ENCODE measurements at places on chromosomes 11 and 22.

DNA sequence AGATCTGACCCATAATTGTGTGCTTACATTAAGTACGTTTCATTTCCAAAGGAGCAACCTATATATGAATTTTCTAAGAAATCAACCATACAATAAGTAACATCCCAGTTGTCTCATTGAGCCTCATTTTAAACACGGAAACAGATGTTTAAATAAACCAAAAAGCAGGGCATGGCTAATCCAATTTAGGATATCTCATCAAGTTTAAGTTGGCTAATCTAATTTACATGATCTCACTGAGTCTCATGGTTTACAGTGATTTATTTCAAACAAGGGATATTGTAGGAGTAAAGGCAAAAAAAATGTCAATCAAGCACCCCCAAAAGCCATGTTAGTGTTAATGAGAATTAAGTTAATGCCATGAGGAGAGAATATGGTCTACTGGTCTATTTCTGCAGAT, 499.8 kb upstream of the CCDC90B start:
- DNase-seq, result no peak

GRCh38 chr11:117410861-117411710, 83.4 kb downstream of the CEP164 start:
- no peak for DNase-seq

DNA sequence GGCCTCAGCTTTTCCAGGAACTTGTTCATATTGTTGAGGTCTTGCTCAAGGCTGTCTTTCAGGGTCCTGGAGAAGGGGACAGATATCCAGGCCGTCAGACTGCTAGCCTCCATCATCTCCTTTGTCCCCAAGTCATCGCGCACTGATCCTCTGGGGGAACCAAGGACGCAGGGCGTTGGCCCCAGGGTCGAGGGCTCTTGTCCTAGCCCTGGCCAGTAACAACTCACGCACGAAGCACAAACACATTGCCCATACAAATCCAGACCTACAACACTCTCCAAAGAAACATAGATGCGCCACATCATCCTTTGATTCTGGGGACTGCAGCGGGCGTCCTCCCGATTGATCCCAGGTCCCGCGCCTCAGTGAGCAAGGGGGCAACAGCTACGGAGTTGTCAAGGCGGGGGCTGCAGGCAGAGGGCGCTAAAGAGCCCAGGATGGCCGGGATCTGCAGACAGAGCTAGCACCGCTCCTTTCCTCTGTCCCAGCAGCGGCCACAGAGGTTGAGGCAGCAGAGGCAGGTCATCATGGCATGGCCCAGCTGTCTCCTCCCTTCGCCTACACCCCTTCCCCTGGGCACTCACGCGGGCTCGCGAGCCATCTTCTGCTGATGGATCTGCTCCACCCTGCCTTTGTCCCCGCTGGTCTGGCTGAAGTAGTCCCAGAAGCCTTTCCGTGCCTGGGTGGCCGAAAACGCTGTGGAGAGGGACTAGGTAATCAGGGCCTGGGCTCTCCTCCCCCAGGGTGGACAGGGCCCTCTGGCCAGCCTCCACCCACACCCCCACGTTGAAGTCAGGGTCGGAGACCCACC, 472 bp downstream of the APOA5 start:
- DNase-seq, result peak; percentile 92

DNA sequence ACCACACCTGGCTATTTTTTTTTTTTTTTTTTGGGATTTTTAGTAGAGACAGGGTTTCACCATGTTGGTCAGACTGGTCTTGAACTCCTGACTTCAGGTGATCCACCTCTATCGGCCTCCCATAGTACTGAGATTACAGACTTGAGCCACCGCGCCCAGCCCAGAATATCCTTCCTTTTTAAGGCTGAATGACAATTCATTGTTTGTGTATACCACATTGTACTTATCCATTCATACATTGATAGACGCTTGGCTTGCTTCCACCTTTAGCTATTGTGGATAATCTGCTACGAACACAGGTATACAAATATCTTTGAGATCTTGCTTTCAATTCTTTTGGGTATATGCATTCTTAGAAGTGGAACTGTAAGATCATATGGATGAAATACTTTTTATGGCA, 10.8 kb upstream of the RASSF10 start:
- no peak for DNase-seq

DNA sequence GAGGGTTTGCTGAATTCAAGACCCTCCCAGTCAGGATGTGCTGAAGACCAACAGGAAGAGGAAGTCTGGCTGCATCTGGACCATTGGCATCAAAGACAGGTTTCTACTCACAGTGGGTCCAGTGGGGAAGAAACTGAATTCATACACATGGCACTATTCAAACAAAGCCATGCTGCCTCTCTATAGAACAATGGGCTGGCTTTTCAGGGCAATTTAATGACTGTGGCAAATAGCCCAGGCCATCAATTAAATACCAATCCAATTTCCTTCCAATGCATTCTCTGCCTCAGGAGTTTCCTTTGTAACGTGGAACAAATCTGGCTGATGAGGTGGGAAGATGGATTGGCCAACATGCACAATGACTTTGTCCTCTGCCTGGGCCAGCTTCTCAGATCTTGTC, 98.6 kb downstream of the SEZ6L start:
- DNase-seq, result no peak

GRCh38 chr11:27018902-27019529, 21.6 kb upstream of the BBOX1 start:
- DNase-seq, result no peak

DNA sequence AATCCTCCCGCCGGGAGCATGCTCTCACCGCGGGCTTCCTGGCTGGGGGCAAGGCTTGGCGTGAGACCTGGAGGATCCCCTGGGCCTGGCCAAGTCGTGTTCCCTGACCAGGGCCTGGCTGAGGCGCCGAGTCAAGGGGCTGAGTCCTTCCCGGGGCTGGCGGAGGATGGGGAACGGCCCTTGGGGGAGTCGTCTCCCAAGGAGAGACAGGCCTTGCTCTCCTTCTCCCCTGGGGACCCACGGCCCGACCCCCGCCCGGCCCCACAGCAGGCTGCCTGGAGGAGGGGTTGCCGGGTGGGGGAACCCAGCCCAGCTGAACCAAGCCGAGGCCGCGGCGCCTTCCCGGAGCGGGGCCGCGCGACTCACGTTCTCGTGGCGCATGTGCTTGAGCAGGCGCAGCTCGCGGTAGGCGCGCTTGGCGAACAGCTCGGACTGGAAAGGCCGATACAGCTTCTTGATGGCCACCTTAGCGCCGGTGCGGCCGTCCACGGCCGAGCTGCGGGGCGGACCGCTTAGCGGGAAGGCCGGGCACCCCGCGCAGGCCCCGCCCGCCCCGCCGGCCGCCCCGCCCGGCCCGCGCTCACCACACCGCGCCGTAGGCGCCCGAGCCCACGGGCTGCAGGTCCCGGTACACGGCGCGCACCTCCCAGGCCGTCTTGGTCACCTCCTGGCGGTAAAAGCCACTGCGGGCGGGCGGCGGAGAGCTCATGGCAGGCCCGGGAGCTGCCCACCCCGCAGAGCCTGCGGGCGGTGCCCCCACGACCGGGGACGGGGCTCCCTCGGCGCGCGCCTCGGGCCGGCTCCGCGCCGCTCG, 475 bp downstream of the MAPK12 start:
- DNase-seq, result peak; percentile 91

GRCh38 chr11:63020671-63021291, 5.1 kb upstream of the SLC22A8 start:
- DNase-seq, result peak; percentile 60

DNA sequence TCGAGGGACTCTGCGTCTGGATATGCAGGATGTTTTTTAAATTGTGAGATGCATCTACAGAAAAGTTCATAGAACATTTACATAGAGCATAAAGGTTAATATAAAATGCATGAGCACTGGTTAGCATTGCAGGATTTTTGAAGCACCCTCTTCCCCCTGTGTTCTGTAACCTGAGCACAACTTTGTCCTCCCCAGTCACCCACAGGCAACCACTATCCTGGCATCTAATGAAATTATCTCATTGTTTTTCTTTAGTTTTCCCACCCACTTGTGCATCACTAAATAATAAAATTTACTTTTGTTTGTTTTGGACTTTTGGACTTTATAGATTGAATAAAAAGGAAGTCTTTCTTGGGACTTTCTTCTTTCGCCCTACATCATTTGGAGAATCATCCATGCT, 10.0 kb upstream of the NNMT start:
- DNase-seq, result no peak

GRCh38 chr11:27907091-27907490, 200.9 kb downstream of the KIF18A start:
- DNase-seq, result no peak

DNA sequence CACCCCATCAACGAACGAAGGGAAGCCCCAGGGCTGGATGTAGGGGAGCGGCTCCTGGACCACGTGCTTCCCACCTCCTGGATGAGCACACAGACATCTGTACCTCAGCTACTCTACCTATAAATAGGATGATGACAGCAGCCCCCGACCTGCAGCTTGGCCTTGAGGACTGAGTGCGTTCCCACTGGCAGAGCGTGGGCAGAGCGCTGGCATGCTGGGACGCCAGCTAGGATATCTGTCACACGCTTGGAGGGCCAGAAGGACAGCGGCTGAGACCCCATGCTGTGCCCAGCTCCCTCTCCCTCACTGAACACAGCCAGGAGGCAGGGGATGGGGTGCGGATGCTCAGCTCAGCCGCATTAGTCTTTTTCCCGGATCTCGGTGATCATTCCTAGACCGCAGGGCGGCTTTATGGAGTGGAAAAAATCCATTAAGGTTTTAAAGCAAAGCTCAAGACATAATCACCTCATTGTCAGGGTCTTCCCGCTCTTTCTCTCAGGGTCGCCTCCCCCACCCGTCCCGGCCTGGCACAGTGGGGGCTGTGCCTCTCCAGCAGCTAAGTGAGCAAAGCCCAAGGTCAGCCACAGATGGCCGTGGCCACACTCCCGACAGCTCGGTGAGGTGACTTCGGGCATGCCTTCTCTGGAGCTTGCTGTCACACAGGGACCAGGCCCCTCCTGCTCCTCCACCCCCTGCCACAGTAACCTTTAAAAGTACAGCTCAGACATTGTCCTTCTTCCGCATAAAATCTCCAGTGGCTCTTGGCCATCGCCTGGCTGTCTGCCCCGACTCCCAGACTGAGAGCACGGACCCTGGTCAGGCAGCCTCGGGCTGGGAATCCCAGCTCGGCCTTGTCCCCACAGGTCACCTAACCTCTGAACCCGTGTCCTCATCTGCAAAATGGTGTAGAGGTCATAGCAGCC, 69.6 kb upstream of the SHISAL1 start:
- no peak for DNase-seq

DNA sequence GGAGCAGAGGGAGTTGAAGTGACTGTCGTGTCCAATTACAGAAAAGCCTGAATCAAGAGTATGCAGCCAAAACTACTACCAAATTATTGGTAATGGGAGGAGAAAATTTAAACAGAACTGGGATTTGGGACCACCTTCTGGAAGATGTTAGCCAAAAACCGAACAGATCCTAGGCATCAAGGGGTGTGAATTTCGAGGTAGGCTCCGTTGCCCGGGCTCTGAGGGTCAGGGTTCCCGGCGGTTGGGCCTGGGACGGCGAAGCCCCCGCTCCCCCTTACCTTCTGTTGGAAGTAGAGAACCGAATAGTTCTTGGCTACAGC, 313 bp downstream of the PRCP start:
- no peak for DNase-seq

DNA sequence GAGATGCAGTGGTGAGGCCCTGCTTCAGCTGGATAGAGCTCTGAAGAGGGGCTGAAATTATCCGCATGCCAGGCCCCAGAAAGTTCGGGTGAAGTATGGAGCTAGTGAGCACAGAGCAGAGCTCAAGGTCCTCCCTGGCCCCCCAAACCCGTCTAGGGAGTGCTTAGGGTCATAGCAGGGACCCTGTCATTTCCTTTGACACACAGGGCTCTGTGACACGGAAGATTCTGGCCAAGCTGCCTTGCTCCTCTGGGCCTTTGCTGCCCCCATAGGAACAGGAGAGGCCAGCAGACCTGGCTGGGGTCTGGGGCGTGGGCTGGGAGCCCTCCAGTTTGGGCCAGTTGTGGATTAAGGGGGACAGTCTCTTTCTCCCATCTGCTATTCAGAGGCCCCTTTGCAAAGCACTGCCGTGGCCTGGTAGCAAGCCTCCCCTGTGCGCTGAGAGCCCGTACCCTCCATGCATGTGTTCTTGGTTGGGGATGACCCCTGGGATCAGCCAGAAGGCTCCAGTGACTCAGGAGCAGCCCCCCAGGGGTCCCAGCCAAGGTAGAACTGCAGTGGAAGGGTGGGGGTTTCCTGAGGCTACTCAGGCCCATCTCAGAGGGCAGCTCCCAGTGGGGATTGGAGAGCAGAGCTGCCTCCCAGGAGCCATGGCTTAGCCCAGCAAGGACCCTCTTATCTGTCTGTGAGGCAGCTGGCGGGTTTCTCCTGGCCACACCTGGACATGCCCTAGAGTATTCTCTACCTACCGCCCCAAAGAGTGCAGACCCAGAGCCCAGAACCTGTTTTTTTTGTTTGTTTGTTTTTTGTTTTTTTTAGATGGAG, 42.3 kb downstream of the RNF141 start:
- no peak for DNase-seq

DNA sequence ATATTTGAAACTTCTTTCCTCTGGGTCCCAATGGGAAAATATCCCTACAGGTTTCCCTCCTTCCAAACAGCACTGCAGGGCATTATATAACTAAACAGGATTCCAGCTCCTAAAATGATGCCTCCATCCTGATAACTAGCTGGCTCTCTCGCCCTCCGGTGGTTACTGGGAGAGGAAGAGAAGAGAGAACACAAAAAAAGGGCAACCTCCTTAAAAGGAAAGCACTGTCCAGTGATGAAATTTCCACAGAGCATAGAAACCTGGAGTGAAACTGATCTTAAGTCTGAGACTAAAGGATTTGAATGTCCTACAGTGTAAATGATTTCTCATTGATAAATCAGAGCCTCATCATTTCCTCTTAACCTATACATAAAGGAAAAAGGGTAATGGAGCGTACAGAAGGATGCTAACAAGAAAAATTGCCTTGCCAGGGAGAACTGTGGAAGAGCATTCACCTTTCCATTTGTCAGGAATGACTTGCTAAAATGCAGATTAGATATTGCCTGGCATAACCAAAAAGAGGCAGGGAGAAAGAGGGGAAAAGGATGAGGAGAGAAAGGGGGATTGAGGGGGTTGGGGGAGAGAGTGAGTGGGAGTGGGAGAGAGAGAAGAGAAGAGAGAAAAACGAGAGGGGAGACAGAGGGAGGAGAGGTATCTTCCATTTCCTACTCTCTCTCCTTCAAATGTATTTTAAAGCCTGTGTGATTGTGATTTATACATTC, 121.3 kb downstream of the APOL5 start:
- DNase-seq, result no peak

- no peak for DNase-seq
Observed at GRCh38 chr22:27083610-27084009, 426.2 kb downstream of the MIAT start.

DNA sequence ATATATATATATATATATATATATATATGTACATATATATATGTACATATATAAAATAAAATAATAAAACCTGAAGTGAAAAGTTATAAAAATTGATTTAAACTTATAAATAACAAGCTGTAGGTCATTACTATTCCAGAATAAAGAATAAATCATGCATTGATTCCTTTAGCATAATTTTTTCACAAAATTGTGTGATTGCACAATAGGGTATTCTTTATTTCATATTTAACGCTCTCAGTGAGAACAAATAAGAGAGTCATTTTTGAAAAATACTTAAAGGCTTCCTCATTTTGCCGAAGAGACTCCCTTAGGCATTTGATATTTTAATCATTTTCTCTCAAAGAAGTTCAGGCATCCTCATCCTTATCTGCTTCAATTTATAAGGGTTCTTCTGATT, 41.3 kb upstream of the API5 start:
- no peak for DNase-seq
